Stimulated activated CD8-positive, alpha-beta memory T cell treated with anti-CD3 and anti-CD28 coated beads, Interleukin-4, amount 100 ng/mL, for 1 hour (primary cell): ENCODE measurements at places on chromosomes 3 and 15.

DNA sequence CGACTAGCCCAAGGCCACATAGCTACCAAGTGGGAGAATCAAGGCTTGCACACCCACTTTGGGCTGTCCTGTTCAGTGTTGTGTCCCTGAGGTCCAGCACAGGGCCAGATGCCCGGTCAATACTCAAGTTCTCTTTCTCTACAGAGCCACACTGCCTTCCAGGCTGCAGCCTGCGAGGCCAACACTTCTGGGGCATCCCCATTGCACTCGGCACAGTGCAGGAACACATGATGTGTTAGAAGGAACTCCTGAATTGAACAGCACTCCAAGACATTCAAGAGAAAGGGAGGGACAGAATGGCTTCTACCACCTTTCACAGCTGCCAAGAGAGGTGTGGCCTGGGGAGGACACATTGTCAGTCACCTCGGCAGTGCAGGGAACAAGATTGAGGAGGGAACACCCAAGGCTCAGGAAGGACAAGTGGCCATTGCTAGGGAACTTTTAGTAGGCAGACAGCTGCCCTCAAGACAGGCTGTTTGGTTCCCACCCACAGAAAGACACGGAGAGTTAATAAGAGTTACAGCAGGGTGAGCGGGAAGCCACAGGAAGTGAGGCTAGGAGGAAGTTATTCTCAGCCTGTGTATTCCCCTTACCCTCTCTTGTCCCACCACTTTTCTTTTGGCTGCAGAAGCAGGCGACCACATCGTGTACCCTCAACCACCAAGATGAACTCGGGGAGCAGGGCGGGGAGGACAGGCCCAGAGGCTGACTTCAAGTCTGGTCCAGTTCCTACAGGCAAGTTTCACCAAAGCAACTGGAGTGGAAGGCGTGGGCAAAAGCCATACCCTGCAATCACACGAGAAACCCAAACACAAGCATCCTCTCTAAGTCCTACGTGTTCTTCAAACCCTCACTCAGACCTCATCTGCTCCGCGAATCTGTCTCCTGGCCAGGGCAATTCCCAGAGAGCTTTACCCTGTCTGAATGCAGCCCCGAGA, 69.4 kb downstream of the SRGAP3 start:
- DNase-seq = no peak

DNA sequence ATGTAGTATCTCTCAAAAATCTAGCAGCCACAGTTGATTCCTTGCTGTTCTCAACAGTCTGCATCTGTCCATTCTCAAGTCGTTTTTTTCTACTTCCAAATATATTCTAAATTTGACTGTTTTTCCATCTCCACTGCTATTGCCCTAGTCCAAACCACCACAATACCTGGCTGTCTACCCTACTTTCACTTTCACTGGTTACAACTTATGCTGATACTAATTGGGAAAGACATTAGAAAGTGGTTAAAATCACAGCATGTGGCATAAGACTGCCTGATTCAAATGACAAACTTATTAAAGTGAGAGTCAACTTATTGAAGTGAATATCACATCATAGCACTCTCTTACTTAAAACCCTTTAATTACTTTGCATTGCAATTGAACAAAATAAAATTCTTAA, 72.6 kb downstream of the CHST2 start:
- DNase-seq = no peak

DNA sequence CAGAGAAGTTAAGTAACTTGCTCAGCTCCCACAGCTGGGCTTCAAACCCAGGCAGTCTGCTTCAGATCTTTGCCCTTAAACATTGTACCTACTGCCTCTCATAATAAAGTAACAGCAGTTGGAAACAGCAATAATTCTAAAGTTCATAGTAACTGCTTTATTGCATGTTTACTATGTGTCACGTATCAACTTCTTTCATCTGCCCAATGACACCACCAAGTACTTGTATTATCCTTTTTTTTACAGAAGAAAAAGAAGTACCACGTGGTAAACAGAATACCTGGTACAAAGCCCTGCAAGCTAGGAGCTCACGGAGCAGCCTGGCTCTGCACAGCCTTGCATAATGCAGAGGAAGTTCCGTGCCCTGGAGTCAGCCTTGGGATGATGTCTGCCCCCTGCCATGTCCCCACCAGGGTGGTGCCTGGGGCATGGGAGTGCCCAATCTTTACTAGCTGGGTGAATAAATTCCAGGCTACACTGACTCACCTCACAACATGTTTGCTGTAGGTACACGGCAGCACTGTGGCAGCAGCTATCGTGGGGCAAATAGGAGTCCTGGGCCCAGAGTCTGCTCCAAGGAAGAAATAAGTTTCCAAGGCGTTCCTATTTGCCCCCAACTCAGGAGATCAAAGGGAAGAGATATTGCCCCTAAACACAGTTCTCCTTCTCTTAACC, 77.2 kb downstream of the LDHAL6B start:
- DNase-seq = no peak

DNA sequence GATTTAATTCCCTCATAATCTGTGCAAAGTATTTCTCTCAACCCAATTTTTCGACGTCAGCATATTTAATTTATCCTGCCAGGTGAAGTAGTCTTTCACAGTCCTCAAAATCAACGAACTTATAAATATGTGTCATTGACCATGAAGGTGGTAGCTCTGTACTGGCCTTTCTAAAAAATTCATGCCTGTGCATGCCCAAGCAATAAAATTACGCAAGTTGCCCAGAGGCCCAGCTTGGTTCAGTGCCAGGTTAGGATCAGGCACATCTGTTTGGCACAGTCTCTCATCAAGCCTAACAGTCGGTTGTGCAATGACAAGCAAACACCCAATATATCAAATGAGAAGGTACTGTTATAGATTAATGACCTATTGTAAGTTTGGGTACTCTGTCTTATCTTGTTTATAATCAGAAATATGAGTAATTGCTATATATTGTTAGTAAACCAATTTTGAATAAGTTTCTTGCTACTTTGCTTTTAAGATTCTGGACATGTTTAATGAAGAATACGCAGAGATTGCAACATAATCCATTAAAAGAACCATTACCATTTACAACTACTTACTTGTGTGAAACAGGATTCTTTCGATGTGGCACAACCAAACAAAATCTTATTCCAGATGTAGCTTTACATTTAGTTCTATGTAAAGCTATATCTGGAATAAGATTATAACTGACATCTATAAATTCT, 159.0 kb upstream of the IL12A start:
- no peak for DNase-seq

DNA sequence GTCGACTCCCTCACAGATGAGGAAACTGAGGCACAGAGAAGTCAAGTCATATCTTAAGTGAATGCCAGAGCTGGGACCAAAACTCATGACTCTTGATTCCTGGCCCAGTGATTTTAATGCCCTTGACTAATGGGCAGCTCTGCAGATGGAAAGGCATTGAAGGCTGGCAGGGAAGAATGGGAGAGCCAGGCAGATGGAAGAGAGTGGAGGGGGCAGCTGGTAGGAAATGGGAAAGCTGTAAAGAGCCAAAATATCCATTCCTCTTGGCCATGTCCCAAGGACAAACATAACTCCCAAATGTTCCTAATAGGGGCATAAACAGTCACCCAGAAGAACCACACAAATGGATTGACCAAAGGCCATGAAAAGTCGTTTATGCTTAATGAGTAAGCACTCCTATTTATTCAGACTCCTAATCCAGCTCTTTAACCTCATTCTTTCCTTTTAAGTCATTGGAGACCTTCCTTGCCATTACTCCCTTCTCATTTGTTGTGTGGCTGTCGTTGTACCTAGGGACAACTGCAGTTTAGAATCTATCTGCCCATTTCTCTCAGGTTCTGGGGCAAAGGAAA, 330.5 kb upstream of the ROPN1 start:
- DNase-seq = no peak

DNA sequence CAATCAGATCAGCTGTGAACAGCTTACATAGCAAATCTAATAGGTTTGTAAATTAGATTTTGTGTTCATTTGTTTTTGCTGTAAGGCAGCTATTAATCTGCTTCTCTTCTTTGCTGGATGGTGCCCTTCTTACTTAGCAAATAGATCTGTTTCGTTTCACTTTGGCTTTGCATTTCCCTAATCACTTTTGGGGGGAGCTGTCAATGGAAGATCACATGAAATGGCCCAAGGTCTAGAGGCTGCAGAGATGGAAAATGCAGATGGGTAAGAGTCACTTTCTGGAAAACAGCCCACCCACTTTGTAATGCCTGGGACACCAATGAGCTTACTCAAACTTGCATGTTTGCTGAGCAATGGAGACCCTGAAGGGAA, 36.4 kb downstream of the ST8SIA2 start:
- DNase-seq = no peak

- DNase-seq = no peak
Measured at GRCh38 chr15:65947041-65947440, 77.8 kb downstream of the RAB11A start.
